ENCODE measurements at places on chromosomes 6 and 20.

- DNase-seq: no peak
Observed at GRCh38 chr6:48568856-48569255, 457.9 kb upstream of the PTCHD4 start.

DNA sequence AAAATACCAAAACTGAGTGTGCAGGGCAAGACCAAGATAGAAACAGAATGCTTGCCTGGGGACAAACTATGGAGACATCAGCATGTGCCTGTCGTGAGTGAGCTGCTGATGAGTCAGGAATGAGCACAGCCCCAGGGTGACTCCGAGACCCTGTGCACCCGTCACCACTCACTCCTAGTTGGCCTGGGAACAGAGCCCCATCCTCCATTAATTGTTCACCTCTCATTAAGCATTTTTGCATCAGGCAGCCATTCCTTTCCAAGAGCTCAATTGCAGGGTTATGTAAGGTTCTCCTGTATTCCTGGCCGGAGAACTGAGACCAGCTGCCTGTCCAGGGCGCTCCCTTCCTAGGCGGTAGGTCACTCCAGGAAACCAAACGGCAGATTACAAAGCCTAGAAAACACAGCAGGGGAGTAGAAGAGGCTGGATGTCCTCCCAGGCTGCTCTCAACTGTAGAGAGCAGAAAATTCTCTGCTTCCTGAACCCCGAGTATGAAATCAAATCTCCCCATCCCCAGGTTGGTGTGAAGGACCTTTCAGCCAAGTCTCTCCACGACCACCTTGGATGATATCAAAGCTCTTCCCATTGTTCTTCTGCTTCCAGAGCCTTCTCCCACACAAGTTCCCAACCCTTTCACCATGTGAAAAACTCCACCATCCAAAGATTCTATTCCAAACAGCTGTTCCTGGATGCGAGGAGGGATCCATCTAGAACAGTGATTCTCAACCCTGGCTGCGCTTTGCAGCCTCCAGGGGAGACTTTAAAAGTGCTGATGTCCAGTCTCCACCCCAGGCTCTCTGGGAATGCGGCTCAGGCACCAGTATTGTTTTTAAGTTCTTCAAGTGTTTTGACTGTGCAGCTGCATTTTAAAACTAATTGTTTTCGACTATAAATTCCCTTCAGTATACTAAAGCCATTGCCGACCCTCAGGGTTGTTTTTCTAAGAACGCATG lies 532.6 kb upstream of the JARID2 start:
- DNase-seq: peak; percentile 91

DNA sequence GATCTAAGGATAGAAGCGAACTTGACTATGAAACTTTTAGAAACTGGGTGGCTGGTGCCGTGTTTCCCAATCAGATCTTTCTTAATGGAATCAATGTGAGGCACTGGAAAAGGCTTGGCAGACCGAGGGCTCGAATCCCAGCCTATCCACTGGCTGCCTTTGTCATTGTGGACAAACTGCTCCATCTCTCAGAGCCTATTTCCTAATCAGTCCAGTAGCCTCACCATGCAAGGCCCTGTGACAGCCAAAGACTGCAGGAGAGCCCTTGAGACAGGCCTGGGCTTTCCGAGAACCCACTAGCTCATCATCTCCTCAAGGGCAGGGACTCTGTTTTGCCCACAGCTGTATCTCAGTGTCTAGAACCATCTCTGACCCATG lies 43.4 kb downstream of the SPDEF start:
- DNase-seq: no peak

GRCh38 chr20:25226433-25227316 lies 21.2 kb upstream of the PYGB start:
- DNase-seq: no peak

DNA sequence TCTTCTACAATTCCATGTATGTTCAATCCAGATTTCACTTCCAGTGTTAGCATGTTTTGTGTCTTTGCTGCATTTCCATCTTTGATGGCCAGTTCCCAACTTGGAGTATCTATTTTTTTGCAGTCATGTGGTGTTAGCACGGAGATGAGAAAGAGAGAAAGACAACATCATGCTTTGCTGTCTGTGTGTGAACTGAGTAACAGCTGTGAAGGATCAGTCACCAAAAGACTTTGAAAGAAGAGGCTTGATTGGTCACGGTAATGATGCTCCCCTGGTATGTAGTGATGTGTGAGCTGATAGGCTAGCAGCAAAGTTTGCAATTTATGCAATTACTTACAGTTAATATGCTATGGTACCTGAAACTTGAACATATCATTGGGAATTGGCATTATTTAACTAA lies 731.3 kb upstream of the NRSN1 start:
- DNase-seq: no peak

GRCh38 chr6:113511100-113511499 lies 346.0 kb upstream of the MARCKS start:
- no peak for DNase-seq

GRCh38 chr20:31861385-31862156 lies 8.8 kb downstream of the DUSP15 start:
- DNase-seq: peak; percentile 66

GRCh38 chr6:26027491-26028211 lies 59.6 kb upstream of the HFE start:
- DNase-seq: no peak

GRCh38 chr6:14921170-14921569 lies 324.7 kb upstream of the JARID2 start:
- no peak for DNase-seq

DNA sequence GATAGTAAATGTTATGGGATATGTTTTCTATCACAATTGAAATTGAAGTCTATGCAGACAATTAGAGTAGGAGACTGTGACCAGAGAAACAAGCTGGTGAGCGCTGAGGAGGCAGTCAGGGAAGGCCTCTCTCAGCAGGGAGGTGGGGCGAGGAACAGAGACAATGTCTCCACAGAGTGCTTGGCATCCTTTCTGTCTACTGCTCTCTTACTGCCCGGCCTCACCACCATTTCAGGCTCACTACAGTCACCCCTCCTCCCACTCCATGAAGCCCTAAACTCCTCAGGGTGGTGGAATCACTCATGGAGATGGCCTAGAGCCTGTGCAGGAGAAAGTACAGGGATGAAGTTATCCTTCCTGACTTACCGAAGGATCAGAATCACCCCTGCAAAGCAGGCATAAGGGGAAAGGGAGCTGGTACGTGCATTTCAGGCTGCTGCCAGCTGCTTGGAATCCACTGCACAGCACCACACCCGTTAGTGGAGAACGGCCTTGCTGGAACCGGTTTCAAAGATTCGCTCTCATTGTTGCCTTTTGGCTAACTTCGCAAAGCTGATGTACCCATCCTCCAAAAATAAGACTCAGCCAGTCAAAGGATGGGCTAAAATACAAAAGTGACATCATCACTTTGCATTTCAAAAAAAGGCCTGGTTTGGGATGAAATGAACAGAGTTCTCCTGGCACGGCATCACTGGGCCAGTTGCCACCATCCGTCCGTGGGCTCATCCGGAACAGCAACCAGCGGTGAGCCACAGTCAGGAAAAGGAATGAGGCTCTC lies 67.3 kb downstream of the SLC22A23 start:
- peak; percentile 86 for DNase-seq

GRCh38 chr20:23407781-23408464 lies 13.4 kb downstream of the NAPB start:
- no peak for DNase-seq

DNA sequence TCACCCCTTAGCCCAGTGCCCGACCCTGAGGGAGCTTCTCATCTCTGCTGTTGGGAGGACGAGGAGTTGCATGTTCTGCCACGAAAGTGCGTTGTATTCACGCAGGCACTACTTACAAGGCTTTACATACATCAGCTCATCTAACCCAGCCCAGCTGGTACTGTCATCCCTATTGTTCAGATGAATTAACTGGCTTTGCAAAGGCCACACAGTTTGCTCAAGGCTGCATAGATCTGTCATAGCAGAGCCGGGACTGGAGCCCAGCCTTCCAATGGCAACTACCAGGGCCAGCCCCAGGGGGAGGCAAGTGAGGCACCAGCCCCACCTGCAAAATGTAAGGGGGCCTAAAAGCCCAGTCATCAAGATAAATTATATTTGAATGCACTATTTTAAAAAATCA lies 257.6 kb downstream of the NFATC2 start:
- DNase-seq: no peak

DNA sequence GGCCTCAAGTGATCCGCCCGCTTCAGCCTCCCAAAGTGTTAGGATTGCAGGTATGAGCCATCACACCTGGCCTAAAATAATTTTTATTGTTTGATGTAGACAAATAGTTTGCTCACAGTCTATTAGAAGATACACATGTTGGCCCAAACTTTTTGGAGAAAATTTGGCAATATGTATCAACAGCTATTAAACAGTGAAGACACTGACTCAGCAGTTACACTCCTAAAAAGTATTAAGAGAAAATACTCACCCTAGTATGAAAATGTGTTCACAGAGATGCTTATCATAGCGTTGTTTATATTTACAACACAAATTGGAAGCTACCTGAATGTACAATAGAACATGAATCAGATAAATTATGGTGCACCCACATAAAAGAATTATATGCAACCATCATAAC lies 173.1 kb downstream of the WDR27 start:
- no peak for DNase-seq

DNA sequence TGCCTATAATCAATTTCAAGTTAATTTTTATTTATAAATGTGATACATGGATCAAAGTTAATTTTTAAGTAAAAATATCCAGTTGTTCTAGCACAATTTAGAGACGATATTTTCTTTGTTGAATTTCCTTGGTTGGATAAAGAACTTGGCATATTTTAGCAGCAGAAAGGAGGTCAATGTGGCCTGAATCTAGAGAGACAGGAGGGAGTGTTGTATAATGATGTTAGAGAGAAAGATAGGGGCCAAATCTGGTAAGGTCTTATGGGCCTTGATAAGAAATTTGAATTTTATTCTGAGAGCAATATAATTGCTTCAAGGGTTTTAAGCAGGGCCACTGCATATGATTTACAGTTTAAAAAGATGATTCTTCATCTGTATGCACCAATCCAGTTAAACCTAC lies 79.4 kb upstream of the OGFRL1 start:
- DNase-seq: no peak

DNA sequence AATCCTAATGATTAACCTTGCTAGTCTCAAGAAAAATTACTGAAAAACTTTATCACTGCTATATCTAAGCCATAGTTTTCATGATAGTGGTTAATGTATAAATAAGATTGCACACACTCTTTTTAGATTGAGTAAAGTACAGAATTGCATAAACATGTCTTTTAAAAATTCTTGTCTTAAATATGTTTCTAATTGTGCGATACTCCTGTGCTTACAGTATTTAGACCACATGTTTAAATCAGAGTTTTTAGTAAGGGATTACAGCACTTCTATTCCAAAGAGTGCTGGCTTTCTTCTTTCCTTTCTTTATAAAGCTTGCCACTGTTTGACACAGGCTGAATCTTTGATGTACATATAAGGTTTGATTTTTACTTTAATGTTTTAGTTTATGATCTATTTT lies 36.8 kb upstream of the RGS17 start:
- DNase-seq: no peak

DNA sequence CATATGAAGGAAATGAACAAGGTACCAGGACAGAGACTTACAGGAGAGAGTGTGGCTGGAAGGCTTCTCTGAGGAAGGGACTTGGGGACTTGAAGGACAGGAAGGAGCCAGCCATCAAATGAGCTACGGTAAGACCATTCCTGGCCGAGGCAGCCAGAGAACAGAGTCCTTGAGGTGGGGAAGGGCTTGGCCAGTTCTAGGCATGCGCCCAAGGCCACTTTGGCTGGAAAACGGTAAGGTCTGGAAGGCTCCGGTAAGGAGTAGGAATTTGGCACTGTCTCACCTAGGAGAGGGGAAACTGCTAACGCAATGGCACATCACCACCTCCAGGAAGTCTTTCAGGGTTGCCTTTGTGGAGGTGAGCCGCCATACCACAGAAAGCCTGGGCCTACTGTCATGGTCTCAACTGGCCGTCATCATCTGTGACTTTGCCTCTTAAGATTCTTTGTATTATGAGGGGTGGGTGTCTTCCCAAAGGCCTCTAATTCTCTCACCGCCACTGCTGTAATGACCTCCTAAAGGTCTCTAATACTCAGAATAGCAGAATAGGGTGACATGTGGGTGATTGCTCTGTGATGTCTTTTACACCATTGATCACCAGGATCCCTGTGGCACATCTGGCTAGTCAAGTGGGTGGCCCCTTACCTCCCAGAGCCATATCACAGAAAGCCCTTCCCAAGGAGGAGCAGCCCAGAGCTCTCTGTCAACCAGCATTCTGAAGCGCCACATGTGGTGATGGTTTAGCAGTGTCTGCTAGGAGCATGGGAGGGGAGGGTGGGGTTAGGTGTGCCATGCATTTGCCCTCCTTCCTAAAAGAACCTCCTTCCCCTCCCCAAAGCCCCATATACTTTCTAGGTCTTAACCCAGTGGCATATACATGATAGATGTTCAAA lies 17.7 kb upstream of the STX16 start:
- DNase-seq: no peak

Data from fibroblast of skin of back (primary cell).